ENCODE measurements at places on chromosomes 7 and 10.

GRCh38 chr10:12971001-12971788 lies 30.3 kb downstream of the CCDC3 start:
- no peak for DNase-seq

- DNase-seq, result no peak
These were observed 40.9 kb downstream of the BMPER start for GRCh38 chr7:33946094-33946699.

GRCh38 chr7:50210706-50211115 lies 93.8 kb upstream of the IKZF1 start:
- no peak for DNase-seq

- no peak for DNase-seq
These were observed 161.1 kb downstream of the FANK1 start for GRCh38 chr10:126057494-126057893.

GRCh38 chr10:113047151-113047550 lies 97.1 kb downstream of the TCF7L2 start:
- DNase-seq, result no peak

- DNase-seq, result no peak
These were observed 4.5 kb downstream of the CAMK2B start for GRCh38 chr7:44320794-44321371.

DNA sequence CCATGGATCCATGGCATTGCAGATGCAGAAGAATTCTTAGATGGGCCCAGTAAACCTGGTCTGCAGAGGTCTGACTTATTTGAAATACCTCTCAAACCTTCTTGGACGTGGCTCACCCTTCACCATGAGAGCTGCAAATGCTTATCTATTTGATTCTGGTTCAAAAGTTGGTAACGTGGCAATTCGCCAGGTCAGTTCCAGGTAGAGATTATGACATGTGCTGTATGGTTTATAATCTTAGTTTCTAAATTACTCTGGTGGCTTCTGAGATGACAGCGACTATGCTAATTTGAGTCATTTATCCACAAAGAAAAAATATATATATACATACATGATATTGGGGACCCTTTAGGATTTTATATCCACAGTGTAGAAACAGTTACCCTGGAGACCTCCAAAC lies 68.8 kb downstream of the NRP1 start:
- no peak for DNase-seq

- DNase-seq, result no peak
These were observed 305.9 kb downstream of the FGFR2 start for GRCh38 chr10:121292321-121292720.

DNA sequence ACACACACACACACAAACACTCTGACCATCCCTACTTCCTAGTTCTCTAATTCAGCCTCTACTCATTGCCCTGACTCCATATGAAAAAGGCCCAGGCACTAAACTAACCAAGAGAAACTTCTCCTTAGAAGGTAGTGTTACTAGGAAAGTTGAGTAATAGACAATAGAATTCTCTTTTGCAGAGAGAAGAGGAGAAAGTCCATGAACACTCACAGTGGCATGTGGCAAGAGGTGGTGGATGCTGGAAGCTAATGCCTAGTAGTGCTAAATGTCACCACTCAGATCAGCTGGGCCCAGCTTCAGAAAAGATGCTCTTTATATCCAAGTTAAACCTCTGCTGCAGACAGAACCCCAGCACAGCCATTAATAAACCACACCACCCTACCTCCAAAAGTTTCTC lies 58.2 kb downstream of the SORBS1 start:
- no peak for DNase-seq

- no peak for DNase-seq
These were observed 263.5 kb downstream of the ZEB1 start for GRCh38 chr10:31582365-31583052.

DNA sequence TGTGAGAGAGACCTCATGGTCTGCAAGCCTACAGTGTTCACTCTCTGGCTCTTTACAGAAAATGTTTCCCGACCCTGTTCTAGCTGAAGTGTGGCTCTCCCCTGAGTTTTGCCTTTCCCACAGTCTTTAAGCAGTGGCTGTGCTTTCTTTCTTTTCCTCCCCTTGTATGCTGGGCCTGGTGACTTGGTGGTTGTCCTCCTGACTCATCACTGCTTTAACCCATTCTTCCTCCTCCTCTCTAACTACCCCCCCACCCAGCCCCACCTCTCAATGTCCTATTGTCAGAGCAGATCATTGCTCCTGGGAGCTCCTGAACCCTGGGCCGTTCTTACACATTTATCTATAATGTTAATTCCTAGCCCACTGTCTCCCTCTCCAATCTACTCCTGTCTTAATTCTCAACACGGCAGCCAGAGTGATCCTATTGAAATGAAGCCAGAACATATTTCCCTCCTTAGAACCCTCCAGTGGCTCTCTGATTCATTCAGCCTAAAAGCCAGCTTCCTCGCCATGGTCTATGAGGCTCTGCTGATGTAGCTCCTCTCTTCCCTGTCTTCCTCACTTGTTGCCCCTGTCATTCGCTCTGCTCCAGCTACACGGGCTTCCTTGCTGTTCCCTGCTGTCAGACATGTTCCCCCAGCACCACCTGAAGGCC lies 55.0 kb downstream of the DENND11 start:
- DNase-seq, result no peak

GRCh38 chr10:79601939-79602338 lies 8.8 kb upstream of the SFTPA1 start:
- DNase-seq, result no peak

- no peak for DNase-seq
These were observed 208.7 kb upstream of the PHYHIPL start for GRCh38 chr10:58967551-58968388.
